Neuronal stem cell (in vitro differentiated cells): ENCODE measurements at places on chromosomes 16 and 17.

GRCh38 chr16:66894948-66895688 lies 14.8 kb downstream of the PDP2 start:
- H3K27ac ChIP-seq = no peak overlapping the region
- H3K4me3 ChIP-seq = no peak overlapping the region
- peaks cover 7% of the 10 kb centered on the region for H3K27me3 ChIP-seq
- peaks cover 10% of the 10 kb centered on the region for H3K4me1 ChIP-seq

DNA sequence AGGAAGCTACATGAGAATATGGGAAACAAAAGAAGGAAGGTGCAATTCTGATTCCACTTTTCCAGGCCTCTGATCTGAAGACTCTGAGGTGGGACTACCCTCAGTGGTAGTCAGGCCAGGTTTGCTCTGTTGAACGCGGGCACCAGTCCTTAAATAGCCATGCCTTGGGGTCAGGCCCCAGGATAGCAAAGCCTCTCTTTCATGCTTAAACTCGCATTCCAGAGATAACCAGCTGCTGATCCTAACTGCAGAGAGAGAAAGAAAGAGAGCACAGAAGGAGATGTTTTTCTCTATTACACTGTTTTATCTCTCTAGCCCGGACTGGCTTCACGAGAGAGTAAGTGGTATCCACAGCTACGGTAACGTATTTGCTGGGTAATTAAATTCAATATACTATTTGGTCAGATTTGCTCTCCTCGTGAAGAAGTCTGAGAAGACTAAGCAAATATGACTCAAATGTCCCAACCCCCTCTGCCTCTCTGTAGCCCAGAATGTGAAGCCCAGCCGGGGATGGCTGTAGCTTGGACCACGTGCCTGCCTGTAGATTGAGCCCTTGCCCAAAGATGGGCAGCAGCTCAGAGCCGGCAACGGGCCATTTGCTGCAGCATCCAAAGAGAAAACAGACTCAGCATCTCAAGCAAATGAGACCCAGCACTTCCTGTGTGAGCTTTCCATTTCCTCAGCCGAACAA lies 122.2 kb downstream of the SMG6 start:
- H3K27me3 ChIP-seq = no peaks in the 10 kb centered on the region
- H3K4me1 ChIP-seq = peaks cover 10% of the 10 kb centered on the region
- H3K4me3 ChIP-seq = no peak overlapping the region

GRCh38 chr17:49370971-49371834 lies 9.2 kb upstream of the ZNF652 start:
- H3K4me3 ChIP-seq = no peak overlapping the region
- no peak overlapping the region for H3K27ac ChIP-seq
- H3K4me1 ChIP-seq = no peaks in the 10 kb centered on the region
- H3K36me3 ChIP-seq = no peaks in the 10 kb centered on the region
- H3K27me3 ChIP-seq = no peaks in the 10 kb centered on the region

DNA sequence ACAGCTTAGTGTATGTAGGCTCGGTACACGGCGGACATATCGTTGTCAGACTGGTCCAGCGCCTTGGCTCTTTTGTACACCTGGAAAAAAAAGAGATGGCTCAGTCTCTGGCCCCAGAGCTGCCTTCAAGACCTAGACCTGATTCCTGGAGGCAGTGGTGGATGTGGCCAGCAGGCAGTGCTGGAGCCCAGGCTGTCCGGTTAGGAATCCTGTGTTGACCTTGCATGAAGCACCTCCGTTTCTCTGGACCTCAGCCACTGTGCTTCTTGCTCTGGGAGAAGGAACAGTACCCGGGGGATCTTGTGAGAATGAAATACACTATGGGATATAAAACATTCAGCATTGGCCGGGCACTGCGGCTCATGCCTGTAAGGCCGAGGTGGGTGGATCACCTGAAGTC lies 2.8 kb upstream of the ROGDI start:
- no peak overlapping the region for H3K27ac ChIP-seq
- peaks cover 58% of the 10 kb centered on the region for H3K36me3 ChIP-seq
- DNase-seq = no peak
- H3K27me3 ChIP-seq = no peaks in the 10 kb centered on the region
- peaks cover 14% of the 10 kb centered on the region for H3K4me1 ChIP-seq

- H3K4me3 ChIP-seq = no peak overlapping the region
- peaks cover 5% of the 10 kb centered on the region for H3K36me3 ChIP-seq
- no peak for DNase-seq
- peaks cover 44% of the 10 kb centered on the region for H3K4me1 ChIP-seq
Observed at GRCh38 chr17:41777574-41778188, 8.8 kb downstream of the JUP start.

DNA sequence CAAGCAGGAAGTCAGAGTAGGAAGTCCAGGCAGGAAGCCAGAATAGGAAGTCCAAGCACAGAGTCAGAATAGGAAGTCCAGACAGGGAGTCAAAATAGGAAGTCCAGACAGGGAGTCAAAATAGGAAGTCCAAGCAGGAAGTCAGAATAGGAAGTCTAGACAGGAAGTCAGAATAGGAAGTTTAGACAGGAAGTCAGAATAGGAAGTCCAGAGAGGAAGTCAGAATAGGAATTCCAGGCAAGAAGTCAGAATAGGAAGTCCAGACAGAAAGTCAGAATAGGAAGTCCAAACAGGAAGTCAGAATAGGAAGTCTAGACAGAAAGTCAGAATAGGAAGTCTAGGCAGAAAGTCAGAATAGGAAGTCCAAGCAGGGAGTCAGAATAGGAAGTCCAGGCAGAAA lies 105.3 kb upstream of the C16orf82 start:
- no peak overlapping the region for H3K4me3 ChIP-seq
- DNase-seq = no peak
- H3K27me3 ChIP-seq = no peaks in the 10 kb centered on the region
- H3K4me1 ChIP-seq = no peaks in the 10 kb centered on the region

GRCh38 chr16:11604783-11605563 lies 18.3 kb upstream of the LITAF start:
- H3K27me3 ChIP-seq = no peaks in the 10 kb centered on the region
- no peak overlapping the region for H3K4me3 ChIP-seq
- no peak overlapping the region for H3K27ac ChIP-seq
- no peaks in the 10 kb centered on the region for H3K36me3 ChIP-seq
- DNase-seq = no peak
- H3K4me1 ChIP-seq = peaks cover 14% of the 10 kb centered on the region

- no peak overlapping the region for H3K4me3 ChIP-seq
- no peak overlapping the region for H3K27ac ChIP-seq
- H3K36me3 ChIP-seq = peaks cover 48% of the 10 kb centered on the region
- no peaks in the 10 kb centered on the region for H3K4me1 ChIP-seq
Observed at GRCh38 chr16:74465851-74466685, 44.8 kb upstream of the CLEC18B start.

- no peak overlapping the region for H3K27ac ChIP-seq
- H3K36me3 ChIP-seq = no peaks in the 10 kb centered on the region
- no peaks in the 10 kb centered on the region for H3K4me1 ChIP-seq
Observed at GRCh38 chr17:47744168-47745036, 11.4 kb downstream of the TBX21 start.

DNA sequence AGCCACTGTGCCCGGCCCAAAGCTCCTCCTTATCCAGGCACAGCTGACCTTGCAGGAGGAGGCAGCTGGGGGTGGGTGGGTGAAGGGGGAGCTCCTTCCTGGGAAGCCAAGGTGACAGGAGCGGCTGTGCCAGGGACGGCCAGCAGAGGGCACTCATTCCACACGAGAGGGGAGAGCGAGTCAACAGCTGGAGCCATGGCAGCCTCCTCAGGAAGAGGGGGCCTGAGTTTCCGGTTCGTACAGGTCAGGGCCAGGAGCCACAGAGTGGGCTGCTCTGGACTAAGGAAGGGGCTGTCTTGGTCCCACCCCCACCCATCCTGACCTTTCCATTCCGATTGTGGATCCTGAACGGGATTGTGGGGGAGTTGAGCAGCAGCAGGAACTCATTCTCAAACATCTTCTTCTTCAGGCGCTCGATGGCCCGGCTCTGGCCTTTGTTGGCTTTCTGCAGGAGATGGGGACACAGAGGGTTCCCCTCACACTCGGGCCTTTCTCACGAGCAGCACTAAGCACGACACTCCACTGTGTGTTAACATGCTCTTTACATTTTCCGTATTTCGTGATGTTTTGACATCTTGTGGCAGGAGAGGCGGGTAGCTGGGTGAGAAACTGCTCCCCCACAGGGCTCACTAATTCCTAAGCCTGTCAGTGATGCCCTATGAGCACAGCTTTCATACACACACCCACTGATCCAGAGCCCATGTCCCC lies 61.6 kb downstream of the TIMM22 start:
- no peaks in the 10 kb centered on the region for H3K4me1 ChIP-seq
- no peak for DNase-seq
- no peak overlapping the region for H3K27ac ChIP-seq
- H3K36me3 ChIP-seq = peaks cover 65% of the 10 kb centered on the region
- no peaks in the 10 kb centered on the region for H3K27me3 ChIP-seq

DNA sequence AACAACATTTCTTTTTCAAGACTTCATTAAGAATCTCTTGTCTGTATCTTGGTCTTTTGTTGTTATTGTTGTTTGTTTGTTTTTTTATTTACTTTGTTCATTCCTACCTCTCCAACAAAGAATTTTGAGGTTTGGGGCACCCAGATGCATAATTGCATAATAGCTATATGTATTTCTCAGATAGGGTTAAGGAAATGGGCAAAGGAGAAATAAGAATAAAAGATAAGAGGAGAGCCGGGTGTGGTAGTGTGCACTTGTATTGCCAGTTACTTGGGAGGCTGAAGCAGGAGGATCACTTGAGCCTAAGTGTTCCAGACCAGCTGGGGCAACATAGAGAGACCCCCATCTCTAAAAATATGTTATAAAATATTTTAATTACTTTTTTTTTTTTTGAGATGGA lies 30.5 kb downstream of the CDH1 start:
- peaks cover 22% of the 10 kb centered on the region for H3K27me3 ChIP-seq
- H3K4me3 ChIP-seq = no peak overlapping the region
- H3K36me3 ChIP-seq = no peaks in the 10 kb centered on the region
- H3K4me1 ChIP-seq = peaks cover 5% of the 10 kb centered on the region

DNA sequence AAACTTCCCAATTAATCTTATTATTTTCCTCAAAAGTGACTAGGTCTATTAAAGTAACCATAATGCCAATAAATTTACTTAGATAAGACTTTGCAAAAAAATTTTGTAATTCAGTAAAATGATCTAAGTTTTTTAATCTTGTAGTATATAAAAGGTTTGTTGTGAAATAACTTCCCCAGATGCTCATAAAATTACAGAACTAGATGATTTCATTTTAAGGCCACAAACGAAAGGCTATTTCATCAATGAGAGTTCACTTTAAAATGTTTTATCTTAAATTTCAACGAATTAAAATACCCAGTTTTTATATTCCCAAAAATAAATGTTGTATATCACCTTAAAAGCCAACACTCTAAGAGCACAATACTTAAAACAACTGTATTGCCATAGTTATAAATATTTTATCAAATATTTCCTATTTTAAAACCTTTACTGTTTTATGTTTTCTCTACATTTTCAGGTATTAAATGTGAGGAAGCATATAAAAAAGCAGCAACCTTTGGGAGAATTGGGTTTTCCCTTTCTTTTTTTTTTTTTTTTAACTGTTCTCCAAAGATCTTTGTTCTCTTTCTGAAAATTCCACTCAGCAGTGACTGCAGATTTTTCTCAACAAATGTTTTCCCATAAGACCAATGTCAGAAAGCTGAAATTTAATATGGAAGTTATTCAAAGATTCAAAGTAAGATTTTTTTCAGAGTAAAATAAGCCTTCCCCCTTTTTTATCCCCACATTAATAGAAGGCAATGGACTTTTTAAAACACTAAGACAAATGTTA lies 169.9 kb downstream of the CYB561 start:
- H3K4me1 ChIP-seq = no peaks in the 10 kb centered on the region
- DNase-seq = no peak
- no peak overlapping the region for H3K27ac ChIP-seq
- no peak overlapping the region for H3K4me3 ChIP-seq
- no peaks in the 10 kb centered on the region for H3K36me3 ChIP-seq

GRCh38 chr16:25097276-25097975 lies 14.1 kb upstream of the LCMT1 start:
- DNase-seq = no peak
- no peaks in the 10 kb centered on the region for H3K27me3 ChIP-seq
- H3K36me3 ChIP-seq = no peaks in the 10 kb centered on the region
- no peak overlapping the region for H3K4me3 ChIP-seq

- no peaks in the 10 kb centered on the region for H3K27me3 ChIP-seq
- H3K4me3 ChIP-seq = no peak overlapping the region
- no peaks in the 10 kb centered on the region for H3K4me1 ChIP-seq
- DNase-seq = no peak
Observed at GRCh38 chr17:58493506-58493905, 5.3 kb upstream of the HSF5 start.

- no peaks in the 10 kb centered on the region for H3K4me1 ChIP-seq
- H3K36me3 ChIP-seq = no peaks in the 10 kb centered on the region
- H3K4me3 ChIP-seq = no peak overlapping the region
- no peaks in the 10 kb centered on the region for H3K27me3 ChIP-seq
Observed at GRCh38 chr16:48025359-48025758, 130.4 kb downstream of the ABCC12 start.

GRCh38 chr17:34567691-34568465 lies 11.5 kb upstream of the TMEM132E start:
- H3K36me3 ChIP-seq = no peaks in the 10 kb centered on the region
- no peak overlapping the region for H3K27ac ChIP-seq
- H3K4me3 ChIP-seq = no peak overlapping the region
- DNase-seq = no peak
- H3K4me1 ChIP-seq = peaks cover 12% of the 10 kb centered on the region

DNA sequence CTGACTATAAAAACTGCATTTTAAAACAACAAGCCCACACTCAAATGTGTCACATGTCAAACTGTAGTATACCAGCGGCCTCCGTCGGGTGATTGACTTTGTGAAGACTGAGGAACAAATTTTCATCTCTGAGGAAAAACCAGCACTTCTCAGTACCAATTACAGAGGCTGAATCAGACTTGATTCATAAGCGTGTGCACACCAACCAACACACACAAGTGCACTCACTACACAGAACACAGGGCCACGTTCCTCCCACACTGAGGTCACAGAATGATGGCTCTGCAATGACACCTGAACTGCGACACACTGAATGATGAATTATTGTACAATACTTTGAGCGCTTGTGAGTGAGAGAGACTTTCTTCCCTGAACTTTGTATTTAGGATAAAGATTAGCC lies 29.6 kb downstream of the XPO6 start:
- H3K27ac ChIP-seq = no peak overlapping the region
- no peaks in the 10 kb centered on the region for H3K4me1 ChIP-seq
- H3K36me3 ChIP-seq = peaks cover 2% of the 10 kb centered on the region
- H3K4me3 ChIP-seq = no peak overlapping the region
- no peak for DNase-seq

- H3K27me3 ChIP-seq = no peaks in the 10 kb centered on the region
- H3K4me3 ChIP-seq = no peak overlapping the region
- peaks cover 3% of the 10 kb centered on the region for H3K4me1 ChIP-seq
- H3K27ac ChIP-seq = no peak overlapping the region
- DNase-seq = no peak
- H3K36me3 ChIP-seq = no peaks in the 10 kb centered on the region
Observed at GRCh38 chr17:72699545-72699944, 392.9 kb downstream of the SLC39A11 start.

GRCh38 chr17:72775237-72775636 lies 317.3 kb downstream of the SLC39A11 start:
- H3K36me3 ChIP-seq = no peaks in the 10 kb centered on the region
- H3K4me3 ChIP-seq = no peak overlapping the region
- DNase-seq = no peak
